ENCODE measurements at places on chromosomes 6 and 20.

DNA sequence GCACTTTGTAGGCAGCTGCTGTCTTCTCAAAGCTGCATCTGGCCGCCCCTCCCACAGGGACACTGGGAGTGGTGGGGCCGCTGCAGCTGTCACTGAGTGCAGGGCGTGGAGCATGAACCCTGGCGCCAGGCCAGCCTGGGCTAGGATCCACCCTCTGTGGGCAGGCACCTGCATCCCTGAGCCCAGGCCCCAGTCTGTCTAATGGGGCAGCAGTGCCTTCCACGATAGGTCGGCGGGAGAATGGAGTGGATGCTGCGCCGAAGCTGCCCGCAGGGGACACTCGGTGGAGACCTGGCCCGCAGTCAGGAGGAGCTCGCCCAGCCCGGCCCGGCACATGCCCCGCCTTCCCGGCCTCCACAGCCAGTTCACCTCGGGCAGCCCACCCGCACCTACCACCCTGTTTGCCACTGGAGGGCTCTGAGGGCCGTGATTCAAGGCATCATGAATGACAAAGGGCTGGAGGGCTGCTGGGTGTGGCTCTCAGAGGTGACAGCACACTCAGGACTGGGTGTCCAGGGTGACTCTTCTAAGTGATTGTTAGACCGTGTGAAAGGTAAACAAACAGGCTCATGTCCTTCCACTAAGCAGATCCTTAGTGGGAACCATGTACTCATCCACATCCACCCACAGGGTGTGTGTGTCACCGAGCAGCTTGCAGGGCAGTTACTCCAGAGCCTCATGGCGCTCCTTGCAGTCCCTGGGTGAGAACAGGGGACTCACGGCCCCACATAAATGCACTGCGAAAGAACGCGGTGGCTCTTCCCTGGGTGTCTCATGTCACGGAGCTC lies 133.9 kb downstream of the AGPAT4 start:
- DNase-seq: no peak

DNA sequence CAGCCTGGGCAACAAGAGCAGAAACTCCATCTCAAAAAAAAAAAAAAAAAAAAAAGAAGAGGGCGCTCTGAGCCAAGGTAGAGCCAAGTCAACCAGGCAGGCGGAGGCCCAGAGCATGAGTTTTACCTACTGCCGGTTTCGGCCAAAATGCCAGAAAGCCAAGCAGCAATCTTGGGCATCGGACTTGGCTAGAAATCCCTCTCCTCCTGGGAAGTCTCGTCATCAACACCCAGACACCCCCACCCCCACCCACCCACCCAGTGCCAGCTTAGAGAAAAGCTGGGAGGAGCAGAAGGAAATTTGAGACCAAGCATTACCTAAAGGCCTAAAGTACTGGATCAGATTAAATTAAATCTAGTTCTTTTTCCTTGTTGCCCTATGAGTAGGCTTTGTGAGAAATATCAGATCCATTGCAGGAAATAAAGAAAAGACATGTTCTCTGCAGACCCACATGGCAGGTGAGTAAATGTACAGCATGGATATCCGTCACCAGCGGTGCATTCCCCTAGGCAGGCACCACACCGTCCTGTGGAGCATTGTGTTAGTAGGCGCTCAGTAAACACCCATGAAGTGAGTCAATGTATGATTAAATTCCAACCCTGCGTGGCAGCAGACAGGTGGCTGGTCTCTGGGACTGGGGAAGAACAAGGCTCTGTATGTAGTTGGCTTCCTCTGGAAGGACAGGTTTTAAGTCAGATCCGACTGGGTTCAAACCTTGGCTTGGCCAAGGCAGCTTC lies 21.0 kb downstream of the RIPOR3 start:
- no peak for DNase-seq

DNA sequence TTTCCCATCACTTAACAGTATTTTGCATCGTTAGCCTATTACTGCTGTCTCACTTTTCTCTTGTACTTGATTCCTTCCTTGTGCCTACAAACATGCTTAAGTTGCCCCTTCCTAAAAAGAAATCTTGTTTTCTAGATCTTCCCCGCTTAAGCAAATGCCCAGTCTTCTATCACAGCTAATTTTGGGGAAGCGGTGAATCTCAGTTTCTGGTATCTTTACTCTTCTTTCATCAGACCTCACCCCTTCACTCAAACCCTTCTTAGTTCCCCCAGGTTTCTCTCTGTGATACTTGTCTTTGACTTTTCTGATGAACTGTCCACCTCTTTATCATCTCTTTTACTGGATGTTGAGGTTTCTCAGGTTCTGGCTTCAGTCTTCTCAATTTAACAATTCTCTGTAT lies 14.2 kb downstream of the VAPB start:
- DNase-seq: no peak

- DNase-seq: no peak
These were observed 453.2 kb upstream of the PTCHD4 start for GRCh38 chr6:48564036-48564820.

GRCh38 chr20:18543932-18544331 lies 23.3 kb upstream of the SMIM26 start:
- no peak for DNase-seq

GRCh38 chr20:63736893-63737694 lies 630 bp downstream of the LIME1 start:
- DNase-seq: peak; percentile 48

DNA sequence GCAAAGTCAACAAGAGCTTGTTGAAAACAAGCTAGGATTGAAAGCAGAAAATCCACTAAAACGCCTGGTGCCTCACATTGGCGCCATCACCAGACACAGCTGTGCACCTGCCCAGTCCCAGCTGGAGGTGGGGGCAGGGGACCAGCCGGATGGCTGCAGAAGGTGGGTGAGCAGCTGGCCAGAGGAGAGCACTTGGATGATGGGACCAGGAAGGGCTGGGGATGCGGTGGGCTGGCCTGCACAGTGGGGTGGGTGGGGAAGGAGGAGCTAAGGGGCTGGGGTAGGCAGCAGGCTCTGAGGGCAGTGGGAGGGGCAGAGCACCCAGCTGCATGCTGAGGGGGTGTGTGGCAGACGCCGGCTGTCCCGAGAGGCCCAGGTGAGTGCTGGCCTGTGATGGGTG lies 7.1 kb downstream of the CABLES2 start:
- no peak for DNase-seq

- DNase-seq: no peak
These were observed 110.2 kb upstream of the CST7 start for GRCh38 chr20:24838546-24839535.

DNA sequence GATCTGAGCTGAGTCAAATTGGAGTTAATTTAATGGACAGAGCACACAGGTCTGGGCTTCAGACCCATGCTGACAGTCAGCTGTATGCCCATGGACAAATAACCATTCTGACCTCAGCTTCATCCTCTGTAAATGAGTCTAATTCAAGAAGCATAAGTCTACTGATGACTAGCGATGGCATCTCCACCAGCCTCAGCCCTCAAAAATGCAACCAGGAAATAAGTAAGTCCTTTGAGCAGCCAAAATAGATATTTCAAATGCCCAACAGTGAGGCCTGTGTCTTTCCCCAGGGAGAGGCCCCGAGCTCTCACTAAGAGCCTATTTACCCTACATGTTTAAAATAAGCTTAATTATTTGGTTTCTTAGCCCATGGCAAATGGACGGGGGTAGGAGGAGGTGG lies 114.2 kb upstream of the MTHFD1L start:
- DNase-seq: no peak

DNA sequence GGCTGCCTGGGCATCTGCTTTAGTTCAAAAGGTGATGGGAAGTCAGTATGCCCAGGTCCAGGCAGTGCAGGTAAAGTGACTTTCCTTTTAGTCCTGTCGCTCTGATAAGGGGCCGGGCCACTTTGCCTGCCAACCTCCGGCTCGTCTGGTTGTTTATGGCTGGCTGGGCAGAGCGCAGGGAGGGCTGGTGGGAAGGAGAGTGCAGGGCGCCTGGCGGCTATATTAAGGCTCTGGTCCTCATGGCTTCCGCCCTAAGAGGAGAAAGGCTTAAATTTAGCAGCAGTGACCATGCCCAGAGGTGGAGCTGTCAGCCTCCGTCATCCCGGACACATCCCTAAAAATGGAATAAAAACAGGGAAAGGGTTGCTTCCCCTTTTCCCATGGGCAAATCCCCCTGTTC lies 14.6 kb downstream of the GATA5 start:
- no peak for DNase-seq

GRCh38 chr6:97450087-97450486 lies 167.1 kb upstream of the MMS22L start:
- no peak for DNase-seq

DNA sequence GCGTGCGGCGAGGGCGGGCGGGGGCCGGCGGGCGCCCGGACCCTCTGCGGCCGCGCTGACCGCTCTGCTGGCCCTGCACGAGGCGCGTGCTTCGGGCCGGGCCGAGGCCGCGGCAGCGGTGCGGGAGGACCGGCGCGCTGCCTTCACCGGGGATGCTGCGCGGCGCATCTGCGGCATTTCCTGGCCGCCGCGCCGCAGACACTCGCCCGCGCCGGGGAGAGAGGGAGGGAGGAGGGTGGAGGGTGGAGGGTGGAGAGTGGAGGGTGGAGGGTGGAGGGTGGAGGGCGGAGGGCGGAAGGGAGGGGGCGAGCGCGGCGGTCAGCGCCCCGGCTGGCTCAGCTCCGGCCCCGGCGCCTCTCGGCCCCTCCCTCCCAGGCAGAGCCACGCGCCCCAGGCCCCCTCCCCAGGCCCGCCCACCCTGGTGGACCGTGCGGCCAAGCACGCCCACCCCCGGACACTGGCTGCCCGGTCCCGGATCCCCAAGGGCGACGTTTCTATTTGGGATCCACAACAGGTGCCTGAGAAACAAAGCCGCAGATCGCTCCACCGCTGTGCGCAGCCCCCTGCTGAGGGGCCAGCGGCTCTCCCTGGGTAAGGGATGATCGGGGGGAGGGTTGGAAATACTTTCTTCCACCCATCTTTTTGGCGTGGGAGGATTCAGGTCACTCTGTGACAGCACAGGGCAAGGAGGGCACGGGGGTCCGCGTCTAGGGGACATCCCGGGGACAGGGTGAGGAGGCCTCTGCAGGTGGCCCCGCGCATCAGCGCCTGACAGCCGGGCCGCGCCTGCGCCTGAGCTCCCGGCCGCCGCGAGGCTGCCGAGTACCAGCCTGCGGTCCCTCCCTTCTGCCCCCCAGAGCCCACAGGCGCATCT lies 111.2 kb upstream of the BEND6 start:
- no peak for DNase-seq

GRCh38 chr20:21102603-21103311 lies 3.4 kb downstream of the LINC00237 start:
- no peak for DNase-seq

- DNase-seq: no peak
These were observed 697.6 kb downstream of the HACE1 start for GRCh38 chr6:104162036-104162669.

- no peak for DNase-seq
These were observed 127.4 kb upstream of the GRIK2 start for GRCh38 chr6:101266063-101266462.

DNA sequence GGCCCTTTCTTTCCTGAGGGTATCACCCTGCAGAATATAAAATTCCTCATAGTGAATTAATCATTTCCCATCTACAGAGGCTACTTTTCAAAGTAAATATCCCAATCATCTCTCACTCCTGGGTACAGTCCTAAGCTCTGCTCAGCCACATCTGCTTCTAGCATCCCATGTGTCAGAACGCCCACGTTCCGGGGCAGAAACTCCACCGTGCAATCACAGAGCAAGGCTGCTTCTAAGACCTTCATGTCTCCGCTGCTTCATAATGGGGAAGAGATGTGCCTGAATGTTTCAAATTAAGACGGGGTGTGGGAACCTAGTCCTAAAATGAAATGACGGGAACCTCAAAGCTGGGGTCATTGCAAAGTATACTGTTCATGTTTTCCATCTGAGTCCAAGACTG lies 208.8 kb upstream of the GMDS start:
- DNase-seq: no peak

DNA sequence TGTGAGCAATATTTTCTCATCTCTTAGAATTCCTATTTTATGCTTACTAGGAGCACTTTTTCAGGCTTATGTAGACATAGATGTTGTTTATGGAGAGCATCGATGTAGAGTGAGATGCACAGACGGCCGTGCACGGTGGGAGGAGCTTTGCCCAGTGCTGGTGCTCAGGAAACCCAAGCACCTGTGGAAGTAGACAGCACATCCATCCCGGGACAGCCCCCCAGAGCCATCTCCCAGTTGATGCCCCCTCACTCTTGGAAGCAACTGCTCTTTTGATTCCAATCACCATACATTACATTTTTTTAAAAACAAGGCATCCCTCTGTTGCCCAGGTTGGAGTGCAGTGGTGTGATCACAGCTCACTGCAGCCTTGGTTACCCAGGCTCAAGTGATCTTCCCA lies 143.7 kb downstream of the SMOC2 start:
- DNase-seq: no peak

GRCh38 chr6:8402546-8402945 lies 32.8 kb downstream of the SLC35B3 start:
- no peak for DNase-seq

- DNase-seq: no peak
These were observed 476.9 kb downstream of the KHDRBS2 start for GRCh38 chr6:61809004-61809595.

DNA sequence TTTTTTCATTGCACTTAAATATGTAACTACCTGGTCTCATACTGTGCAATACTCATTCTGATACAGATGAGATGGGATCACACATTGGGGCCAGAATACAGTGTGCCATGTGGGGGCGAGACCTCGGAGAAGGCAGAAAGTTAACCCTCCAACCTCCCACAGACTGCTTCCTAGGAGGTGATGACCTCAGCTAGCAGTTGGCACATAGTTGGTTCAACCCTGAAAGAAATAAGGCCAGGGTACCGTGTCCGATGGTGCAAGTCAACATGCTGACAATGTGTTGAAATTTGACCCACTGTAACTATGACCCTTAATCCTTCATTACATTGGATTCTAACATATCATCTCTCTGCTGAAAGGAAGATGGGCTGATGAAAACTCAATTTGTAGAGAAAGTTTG lies 61.9 kb downstream of the GJA10 start:
- no peak for DNase-seq

DNA sequence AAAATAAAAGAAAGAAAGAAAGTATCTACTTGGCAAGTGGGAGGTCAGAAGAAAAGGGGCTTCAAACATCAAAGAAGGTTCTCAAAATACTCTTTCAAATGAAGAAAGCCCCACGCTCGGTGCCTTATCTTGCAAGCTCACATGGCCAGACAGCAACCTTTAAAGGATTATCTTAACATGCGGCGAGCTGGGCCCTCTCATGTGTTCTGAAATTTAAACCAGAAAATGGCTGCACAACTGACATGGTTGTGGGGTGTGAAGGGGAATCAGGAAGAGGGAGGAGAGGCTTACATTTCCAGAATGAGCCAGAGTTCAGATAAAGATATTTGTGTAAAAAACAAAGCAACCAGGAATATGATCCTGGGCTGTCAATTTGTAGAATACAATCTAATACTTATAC lies 363.1 kb downstream of the PRKN start:
- DNase-seq: no peak

All from effector CD8-positive, alpha-beta T cell (primary cell).